ENCODE measurements at places on chromosomes 16 and 17.

- DNase-seq: no peak
Observed at GRCh38 chr16:50204453-50205108, 51.5 kb downstream of the TENT4B start.

DNA sequence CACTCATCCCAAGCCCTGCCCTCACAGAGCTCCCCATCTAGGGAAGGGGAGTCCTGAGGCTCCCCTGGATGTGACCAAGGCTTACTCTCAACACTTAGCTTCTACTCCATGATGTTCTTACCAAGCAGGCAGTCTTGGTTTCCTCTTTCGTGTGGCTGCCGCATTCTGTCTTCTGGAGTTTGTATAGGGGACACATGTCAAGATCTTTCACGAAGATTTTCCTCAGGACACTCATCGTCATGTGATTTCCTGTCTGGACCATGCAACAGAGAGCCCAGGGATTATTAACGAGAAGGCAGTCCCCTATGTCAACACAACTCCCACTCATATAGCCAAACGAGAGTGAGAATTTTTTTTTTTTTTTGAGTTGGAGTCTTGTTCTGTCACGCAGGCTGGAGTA lies 10.4 kb downstream of the PRSS54 start:
- DNase-seq: no peak

DNA sequence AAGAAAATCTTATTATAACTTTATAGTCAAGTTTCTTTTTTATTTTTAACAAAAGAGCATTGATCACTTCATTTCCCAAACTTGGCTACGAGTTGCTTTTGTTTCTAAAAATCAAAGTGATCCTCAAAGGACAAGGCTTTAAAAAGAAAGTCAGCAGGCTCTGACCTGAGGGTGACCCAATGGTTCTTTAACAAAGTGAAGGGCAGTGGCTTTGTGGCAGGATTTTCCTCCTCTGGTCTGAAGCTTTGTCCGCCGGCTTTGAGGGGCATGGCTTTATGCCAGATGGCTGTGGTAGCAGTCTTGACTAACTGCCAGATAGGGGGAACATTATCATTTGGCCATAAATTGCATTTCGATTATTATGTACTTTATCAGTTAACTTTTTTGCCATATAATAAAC lies 28.5 kb downstream of the IQCK start:
- no peak for DNase-seq

DNA sequence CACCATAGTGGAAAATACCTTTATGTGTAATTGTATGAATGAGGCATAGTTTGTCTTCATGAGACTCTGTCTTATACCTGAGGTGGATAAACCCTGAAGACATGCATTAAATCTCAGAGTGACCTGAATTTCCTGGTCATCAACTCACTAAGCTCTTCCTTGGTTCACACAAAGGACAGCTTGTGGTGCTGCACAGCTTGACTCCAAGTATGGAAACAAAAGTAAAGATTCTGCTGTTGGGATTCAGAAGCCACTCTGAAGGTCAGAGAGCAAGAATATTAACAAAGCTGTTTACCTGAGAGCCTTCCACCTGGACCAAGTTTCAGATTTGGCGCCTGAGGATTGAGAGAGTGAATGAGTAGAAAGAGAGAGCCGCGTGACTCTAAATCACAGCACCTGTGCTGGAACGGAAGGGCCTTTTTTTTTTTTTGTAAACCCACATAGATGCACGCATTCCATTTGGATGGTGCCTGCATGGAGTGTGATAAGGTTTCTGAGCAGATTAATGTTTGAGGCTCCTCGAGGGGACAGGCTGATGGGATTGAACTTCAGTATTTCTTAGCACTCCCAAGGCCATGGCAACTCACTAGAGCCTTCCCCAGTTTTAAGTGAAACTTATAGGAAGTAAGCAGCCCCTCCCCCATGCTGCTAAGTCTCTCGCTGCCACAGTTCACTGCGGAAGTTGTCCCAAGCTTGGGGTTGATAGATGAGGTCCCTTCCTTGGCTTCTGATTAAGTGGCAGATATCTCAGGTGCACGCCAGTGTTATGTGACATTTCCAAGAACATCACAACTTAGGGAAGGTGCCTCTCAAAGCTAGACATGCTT lies 28.7 kb downstream of the CALB2 start:
- no peak for DNase-seq

- no peak for DNase-seq
Observed at GRCh38 chr16:17532338-17532995, 61.7 kb upstream of the XYLT1 start.

DNA sequence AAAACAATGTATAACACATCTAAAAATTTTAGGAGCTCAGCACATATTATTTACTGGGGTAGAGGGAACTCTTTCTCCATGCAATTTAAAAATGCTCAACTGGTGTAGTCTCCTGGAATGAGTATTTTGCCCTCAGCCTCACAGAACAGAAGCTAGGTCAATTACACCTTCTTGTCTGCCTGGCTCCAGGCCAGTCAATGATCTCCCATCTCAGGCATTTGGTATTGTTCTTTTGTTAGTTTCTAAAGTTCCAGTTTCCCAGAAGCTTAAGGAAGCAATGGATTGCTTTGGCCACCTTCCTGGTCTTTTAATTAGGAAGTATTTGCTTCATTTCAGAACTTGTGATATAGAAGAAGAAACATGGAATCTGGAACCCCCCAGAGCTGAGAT lies 360.3 kb upstream of the ASIC2 start:
- DNase-seq: no peak

GRCh38 chr16:5328546-5328945 lies 231.0 kb upstream of the EEF2KMT start:
- DNase-seq: no peak

GRCh38 chr17:27807567-27808470 lies 7.5 kb upstream of the NOS2 start:
- no peak for DNase-seq

DNA sequence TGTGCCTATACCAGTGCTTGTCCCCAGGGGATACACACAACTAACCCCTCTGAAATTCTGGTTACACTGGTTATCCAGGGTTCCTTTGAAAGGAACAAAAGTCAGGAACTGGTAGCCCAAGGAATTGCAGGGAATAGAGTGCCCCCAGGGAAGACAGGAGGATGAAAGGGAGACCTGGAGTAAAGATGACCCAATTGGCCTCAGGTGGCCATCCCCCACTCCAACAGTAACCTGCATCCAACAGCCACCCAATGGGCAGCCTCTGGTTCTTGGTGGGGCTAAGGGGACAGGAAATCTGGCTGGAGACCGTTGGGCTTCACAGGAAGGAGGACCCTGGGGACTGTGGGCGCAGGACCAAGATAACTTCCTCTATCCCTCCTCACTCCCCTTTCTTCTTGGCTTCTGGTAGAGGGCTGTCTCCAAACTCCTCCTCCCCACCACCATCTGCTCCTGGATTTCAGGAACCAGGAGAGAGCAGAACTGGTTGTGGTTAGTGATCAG lies 826 bp upstream of the MPO start:
- no peak for DNase-seq

DNA sequence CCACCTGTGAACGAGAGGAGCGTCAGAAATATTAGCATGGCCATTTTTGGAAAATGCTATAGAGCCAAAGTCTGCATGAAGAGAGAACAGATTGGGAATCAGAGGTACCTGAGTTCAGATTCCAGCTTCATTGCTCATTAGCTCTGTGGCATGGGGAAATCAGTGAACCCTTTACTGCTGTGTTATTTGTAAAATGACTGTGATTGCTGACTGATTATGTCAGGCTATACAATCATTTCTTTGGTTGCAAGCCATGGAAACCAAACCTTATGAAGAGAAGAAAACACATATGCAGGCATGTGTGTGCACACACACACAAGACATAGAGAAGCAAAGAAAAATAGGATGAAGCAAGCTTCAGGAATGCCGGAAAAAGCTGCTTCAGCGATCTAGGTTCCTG lies 101.4 kb upstream of the HSBP1 start:
- no peak for DNase-seq

DNA sequence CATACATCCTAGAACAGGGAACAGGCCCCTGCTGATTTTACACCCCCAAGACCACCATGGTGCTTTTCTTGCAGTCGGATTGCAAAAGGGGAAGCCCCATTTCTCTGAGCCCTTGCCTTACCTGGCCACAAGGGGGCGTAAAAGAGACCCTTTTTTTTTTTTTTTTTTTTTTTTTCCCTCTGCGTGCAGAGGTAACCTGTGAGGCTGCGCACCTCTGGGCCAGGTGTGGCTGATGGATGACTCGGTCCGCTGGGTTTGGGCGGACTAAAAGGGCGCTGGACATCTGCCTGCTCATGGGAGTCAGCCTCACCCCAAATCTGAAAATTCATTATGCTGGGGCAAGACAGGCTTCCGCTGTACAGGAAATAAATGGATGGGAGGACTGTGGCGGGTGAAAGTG lies 281.0 kb downstream of the CBLN1 start:
- DNase-seq: no peak

DNA sequence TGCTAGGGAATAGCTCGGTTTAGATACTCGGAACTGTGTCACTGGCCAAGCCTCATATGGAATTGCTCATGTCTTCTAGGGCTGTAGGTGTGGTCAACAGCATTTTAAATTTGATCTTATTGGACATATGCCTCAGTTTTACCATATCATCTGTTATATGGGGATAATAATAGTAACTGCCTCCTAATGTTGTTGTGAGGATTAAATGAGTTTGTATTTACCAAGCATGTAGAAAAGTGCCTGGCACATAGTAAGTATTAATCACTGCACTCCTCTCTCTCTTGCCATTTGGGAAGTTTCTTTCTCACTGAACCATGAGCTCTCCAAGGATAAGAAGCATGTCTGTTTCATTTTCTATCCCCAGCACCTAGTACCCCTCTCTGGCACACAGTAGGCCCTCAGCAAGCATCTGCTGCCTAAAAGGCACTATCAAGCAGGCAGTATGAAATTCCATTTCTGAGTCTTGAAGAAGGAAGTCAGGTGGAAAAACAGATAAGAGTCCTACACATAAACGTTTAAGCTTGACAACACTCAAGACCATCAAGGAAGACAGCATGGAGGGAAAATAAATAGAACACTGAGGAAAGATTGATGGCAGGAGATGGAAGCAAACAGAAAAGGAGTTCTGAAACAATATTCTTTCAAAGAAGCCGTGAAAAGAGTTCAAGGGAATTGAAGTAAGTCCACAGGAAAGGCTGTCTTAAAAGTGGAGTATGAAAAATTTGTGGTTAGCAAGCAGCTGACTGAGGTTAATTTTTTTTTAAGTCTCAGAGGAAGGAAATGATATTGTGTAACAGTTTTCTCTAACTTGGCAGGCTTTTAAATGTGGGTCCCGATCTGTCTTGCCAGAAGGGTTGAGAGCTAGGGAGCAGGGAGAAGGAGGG lies 2.2 kb upstream of the ATP6V0A1 start:
- no peak for DNase-seq

DNA sequence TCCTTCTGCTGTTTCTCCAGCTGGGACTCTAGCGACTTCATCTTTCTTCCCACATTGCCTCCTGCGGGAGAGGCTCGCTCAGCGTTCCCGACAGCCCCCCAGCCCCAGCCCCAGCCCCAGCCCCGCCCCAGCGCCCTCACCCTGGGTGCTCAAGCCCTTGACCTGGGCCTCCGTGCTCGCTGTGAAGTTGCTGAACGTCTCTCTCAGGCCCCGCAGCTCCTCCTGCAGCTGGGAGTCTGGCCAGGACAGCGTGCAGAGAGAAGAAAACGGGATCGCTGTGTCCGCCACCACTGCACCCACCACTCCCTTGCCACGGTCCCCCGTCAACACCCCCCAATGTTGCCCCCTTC lies 2.4 kb downstream of the ASGR1 start:
- DNase-seq: no peak

- no peak for DNase-seq
Observed at GRCh38 chr16:47247690-47248089, 103.9 kb upstream of the NETO2 start.

- no peak for DNase-seq
Observed at GRCh38 chr16:12874186-12874585, 27.2 kb upstream of the SHISA9 start.

GRCh38 chr17:49277638-49278037 lies 47.1 kb upstream of the PHOSPHO1 start:
- no peak for DNase-seq
